ENCODE measurements at places on chromosomes 16 and 17.

GRCh38 chr17:77002103-77003045 is 134.2 kb downstream of the MGAT5B start:
- DNase-seq: peak; percentile 27

- no peak for DNase-seq
Measured at GRCh38 chr16:81739503-81739902, 39.6 kb upstream of the PLCG2 start.

DNA sequence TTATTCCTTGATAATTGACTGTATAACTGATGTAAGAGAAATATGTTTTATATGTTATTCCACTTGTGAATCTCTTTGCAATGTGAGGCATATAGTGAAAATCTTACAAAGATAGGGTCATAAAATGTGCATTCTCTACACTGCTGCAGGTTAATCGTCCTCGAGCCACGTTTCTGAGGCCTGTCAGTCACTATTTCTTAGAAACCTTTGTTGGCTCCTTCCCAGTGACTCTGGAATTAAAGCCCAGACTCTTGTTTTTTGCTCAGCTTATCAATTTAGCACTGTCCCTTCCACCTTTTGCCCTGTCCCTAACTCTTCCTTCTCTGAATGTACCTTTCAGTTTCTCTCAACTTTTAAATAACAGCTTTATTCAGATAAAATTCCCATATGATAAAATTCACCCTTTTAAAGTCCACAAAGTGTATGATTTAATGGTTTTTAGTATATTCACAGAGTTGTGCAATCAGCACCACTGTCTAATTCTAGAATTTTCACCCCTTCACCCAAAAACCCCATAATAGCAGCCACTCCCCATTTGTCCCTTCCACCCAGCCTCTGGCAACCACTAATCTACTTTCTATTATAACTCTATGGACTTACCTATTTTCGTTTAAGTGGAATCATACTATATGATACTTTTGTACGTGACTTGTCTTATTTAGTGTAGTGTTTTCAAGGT is 8.6 kb downstream of the TNRC6A start:
- no peak for DNase-seq

DNA sequence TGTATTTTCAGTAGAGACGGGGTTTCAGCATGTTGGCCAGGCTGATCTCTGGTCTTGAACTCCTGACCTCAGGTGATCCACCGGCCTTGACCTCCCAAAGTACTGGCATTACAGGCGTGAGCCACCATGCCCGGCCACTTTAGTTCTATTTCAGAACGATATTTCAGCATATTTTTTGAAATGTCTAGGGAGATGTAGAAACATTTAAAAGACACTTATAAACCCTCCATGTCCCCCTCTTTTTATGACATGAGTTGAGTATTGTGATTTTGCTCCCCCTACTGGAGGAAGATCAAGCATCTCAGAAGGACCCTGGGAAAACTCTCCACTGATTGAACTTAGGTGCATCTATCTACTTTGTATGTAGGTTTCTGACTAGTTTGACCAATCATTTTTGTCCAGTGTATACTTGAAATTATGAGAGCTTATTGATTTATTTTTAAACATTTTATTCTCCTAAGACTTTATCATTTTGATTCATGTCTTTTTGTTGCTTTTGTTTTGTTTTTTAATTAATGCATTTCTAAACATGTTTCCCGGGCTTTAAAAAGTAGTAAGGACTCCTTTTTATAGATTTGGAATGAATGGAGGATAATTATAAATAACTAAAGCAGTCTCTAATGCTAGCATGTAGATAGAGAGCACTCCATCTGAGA is 105.1 kb downstream of the CHD9 start:
- DNase-seq: peak; percentile 54

DNA sequence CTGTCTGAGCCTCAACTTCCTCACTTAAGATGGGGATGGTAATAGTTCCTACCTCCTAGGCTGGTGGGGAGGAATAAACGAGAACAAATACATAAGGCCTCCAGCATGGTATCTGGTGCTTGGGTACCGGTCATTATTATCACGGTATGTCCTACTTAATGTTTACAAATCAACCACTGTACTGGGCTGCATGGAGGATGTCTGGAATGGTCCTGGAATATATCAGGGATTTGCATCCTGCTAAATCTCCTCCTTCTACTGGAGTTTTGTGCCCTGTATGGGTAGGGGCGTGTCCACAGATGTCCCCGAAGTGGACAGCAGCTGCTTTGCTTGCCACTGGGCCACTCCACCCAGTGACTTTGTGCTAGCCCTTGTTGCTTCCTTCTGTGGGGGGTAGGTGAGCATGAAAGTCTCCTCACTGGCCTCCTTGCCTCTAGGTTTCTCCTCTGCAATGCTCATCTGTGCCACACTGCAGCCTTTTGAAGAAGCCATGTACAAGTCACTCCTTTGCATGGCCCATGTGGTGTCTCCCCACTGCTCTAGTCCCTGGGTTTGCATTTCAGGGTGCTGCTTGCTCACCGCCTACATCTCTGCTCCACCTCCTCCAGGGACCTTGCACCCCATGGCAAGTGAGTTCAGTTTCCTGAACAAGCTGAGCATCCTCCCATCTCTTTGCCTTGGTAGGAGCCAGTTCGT is 2.2 kb upstream of the CMIP start:
- no peak for DNase-seq

GRCh38 chr16:56571525-56571924 is 6.7 kb downstream of the MT4 start:
- no peak for DNase-seq

- no peak for DNase-seq
Measured at GRCh38 chr16:80962879-80963278, 43.8 kb downstream of the CMC2 start.

GRCh38 chr16:85986931-85987749 is 88.2 kb downstream of the IRF8 start:
- DNase-seq: no peak

GRCh38 chr17:4679658-4680057 is 24.3 kb downstream of the PELP1 start:
- DNase-seq: peak; percentile 24

- DNase-seq: no peak
Measured at GRCh38 chr16:71623597-71623996, 2.4 kb upstream of the MARVELD3 start.

- DNase-seq: no peak
Measured at GRCh38 chr16:82616356-82616755, 10.4 kb upstream of the CDH13 start.

DNA sequence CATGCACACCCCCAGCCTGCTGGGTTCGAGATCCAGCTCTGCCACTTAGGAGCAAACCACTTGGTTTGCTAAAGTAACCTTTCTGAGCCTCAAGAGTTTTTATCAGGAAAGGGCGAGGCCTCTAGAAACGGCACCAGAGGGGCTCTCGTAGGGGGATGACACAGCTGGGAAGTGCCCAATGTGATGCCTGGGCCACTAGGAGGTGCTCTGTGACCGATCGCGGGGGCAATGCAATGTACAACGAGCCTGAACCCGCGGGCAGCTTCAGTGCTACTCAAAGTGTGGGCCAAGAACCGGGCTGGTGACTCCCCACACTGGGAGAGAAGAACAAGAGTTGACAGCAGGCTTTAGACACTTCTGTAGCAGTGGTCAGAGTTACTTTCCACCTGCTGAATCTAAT is 9.4 kb downstream of the C16orf89 start:
- DNase-seq: no peak
